ENCODE measurements at places on chromosomes 3 and 15. TPM values are rescaled to one million over a fixed set of nuclear protein-coding genes. Genes with fewer than 3 reads are reported as not detected.

Gene GP5
- polyA plus RNA-seq: 0.95 TPM

Gene FGD5
- polyA plus RNA-seq: 22.9 TPM

Gene VEPH1
- 47.5 TPM for polyA plus RNA-seq

Gene SLC12A1
- polyA plus RNA-seq: 342 TPM

Gene ESYT3
- 1.2 TPM for polyA plus RNA-seq

Gene LAMB2
- 357 TPM for polyA plus RNA-seq

Gene ZBTB38
- 50.6 TPM for polyA plus RNA-seq

Gene GABRA5
- 0.50 TPM for polyA plus RNA-seq

Gene EOGT
- polyA plus RNA-seq: 13.3 TPM

Gene CDCP1
- polyA plus RNA-seq: 1.1 TPM

Gene RYR3
- polyA plus RNA-seq: 13.6 TPM

Gene AMT
- polyA plus RNA-seq: 40.4 TPM

Gene CYP11A1
- polyA plus RNA-seq: 1.2 TPM

Gene RTP1
- polyA plus RNA-seq: not detected

Gene RPL14
- polyA plus RNA-seq: 1,832 TPM

Gene CEP63
- polyA plus RNA-seq: 32.2 TPM

Gene CXCR6
- polyA plus RNA-seq: 0.67 TPM

Gene CCDC13
- polyA plus RNA-seq: 2.0 TPM

Gene EPHB3
- 29.0 TPM for polyA plus RNA-seq

Gene NOX5
- 0.65 TPM for polyA plus RNA-seq

Gene USP50
- 1.5 TPM for polyA plus RNA-seq

Gene TMEM266
- 9.8 TPM for polyA plus RNA-seq

Gene GOLGA6D
- polyA plus RNA-seq: 0.20 TPM

Gene CA12
- polyA plus RNA-seq: 121 TPM

Gene AP3B2
- 3.1 TPM for polyA plus RNA-seq

Gene BHLHE40
- 25.8 TPM for polyA plus RNA-seq

Gene SEMA6D
- polyA plus RNA-seq: 49.5 TPM

Gene GOLGA8Q
- 1.9 TPM for polyA plus RNA-seq

Gene MYLK
- 125 TPM for polyA plus RNA-seq

Gene ARL13B
- polyA plus RNA-seq: 19.8 TPM

Gene GBE1
- polyA plus RNA-seq: 26.8 TPM

Gene ATP8B4
- 3.2 TPM for polyA plus RNA-seq

Gene PPP2R3A
- polyA plus RNA-seq: 21.3 TPM

Gene GATA2
- 38.3 TPM for polyA plus RNA-seq

Gene ENTPD3
- 1.9 TPM for polyA plus RNA-seq

Gene CCR8
- polyA plus RNA-seq: not detected

Gene HGD
- polyA plus RNA-seq: 104 TPM

Gene WDR49
- 1.9 TPM for polyA plus RNA-seq

Gene NEK10
- polyA plus RNA-seq: 2.2 TPM

Gene FBLN2
- 33.8 TPM for polyA plus RNA-seq

Gene BCHE
- polyA plus RNA-seq: 8.2 TPM

Gene ADAMTS9
- polyA plus RNA-seq: 166 TPM

Gene SOX2
- 0.80 TPM for polyA plus RNA-seq

Gene CCDC80
- polyA plus RNA-seq: 68.3 TPM

Gene MEX3B
- polyA plus RNA-seq: 17.1 TPM

Gene ZNF609
- polyA plus RNA-seq: 34.9 TPM

Gene DUSP7
- 14.8 TPM for polyA plus RNA-seq

Gene CLPX
- polyA plus RNA-seq: 64.3 TPM

Gene SH3GL3
- polyA plus RNA-seq: 12.9 TPM

Gene MYZAP
- polyA plus RNA-seq: 5.9 TPM

Gene CGNL1
- polyA plus RNA-seq: 65.3 TPM

Gene SETMAR
- 26.2 TPM for polyA plus RNA-seq

Gene PDZRN3
- polyA plus RNA-seq: 46.5 TPM

Gene MAPKAPK3
- polyA plus RNA-seq: 54.7 TPM

Gene CHDH
- 9.2 TPM for polyA plus RNA-seq

Gene ARGFX
- not detected for polyA plus RNA-seq

Gene ZPLD1
- 0.78 TPM for polyA plus RNA-seq

Gene MORC1
- 0.59 TPM for polyA plus RNA-seq

Gene SEMA3G
- 24.5 TPM for polyA plus RNA-seq

Gene LRRN1
- polyA plus RNA-seq: 22.6 TPM
